ENCODE measurements at places on chromosomes 6 and 20.
A peak's percentile ranks its signal among the peaks of the same experiment; 100 is the strongest.

DNA sequence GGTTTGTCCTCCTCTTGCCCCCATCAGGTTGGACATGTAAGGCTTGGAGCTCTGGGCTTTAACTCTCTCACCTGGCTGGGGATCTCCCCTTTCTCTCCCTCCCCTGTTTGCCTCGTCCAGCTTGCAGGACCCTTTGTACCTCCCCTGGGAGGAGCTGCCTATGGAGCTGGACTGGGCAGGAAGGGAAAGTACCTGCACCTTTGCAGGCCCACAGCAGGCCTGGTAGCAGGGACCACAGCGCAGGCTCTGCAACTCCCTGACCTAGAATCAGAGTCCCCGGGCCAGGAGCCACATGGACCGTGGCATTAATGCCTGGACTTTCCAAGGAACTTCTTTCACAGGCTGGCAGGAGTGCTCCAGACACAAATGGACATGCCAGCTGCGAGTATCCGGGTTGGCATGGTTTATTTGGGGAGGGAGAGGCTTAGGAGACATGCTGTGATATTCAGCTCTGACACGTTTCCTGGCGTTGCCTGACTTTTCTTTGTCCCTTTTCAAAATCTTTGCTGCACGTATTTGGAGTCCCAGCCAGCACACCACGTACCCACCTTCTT, 268.5 kb upstream of the EXOC2 start:
- no peak for DNase-seq

DNA sequence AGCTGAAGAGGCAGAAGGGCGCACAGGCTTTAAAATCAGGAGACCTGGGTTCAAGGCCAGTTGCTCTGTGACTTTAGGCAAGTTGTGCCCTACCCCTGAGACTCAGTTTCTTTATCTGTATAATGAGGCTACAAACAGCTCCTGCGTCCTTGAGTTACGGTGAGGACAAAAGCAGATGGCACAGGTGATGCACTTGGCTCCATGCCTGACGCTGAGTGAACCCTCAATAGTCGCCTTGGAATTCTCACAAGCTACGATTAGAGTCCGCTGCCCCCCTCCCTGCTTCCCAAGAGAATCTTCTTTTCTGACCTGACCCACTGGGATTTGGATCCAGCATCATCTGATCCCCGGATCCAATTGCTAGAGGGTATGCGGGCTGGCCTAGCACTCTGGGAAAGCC, 6.4 kb downstream of the KCNG1 start:
- no peak for DNase-seq

DNA sequence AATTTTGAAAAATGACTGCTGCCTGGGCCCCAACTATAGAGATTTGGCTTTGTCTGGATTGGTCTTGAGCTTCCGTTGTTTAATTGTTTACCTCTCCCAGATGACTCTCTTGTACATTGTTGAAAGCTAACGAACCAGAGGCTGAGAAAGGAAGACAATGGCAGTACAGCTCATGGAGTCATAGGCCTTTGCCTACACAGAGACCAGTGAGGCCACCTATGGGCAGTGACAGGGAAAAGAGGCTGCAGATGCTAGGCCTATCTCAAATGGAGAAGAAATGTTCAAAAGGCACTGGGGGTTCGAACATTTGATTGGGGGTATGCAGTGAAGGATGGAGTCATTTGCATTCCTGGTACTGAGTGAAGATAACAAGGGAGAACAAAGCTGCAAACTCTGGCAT, 29.1 kb downstream of the OPN5 start:
- DNase-seq: no peak

DNA sequence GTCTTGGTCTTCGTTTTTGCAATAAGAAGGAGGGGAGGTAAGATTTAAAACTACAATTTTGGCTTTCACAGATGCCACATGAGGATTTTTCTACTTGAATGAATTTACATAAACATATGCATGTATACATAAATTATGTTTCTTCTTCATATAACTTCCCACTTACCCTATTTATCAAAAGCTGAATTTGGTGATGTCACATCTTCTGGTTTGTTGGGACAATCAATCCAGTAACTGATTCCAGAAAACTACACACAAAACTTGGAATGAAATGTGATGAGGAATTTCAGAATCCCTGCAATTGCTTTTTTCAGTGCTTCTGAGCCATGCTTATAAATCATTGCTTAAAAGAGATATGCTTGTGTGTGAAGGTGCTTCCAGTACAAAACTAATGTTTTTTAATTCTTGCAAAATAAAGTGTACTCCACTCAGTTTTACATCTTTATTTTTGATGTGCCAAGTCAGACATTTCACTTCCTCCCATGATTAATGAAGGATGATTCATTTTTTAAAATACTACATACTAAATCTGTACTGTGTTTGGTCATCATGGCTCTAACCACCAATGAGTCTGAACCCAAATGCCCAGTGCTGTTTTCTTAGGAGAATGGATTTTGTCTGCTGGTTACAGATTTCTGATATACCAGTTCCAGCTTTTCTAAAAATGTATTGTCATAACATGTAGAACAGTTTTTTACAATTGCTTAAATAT, 32.1 kb upstream of the RIN2 start:
- DNase-seq: no peak

- peak; percentile 21 for DNase-seq
Measured at GRCh38 chr6:148747471-148748165, 788 bp downstream of the UST start.

GRCh38 chr6:27139756-27140579, 107.5 kb upstream of the PRSS16 start:
- DNase-seq: peak; percentile 32
